ENCODE measurements at places on chromosomes 2 and 18.
A peak's percentile ranks its signal among the peaks of the same experiment; 100 is the strongest.

GRCh38 chr2:241199897-241200821, 11.7 kb downstream of the ANO7 start:
- no peak for DNase-seq

GRCh38 chr2:664063-664462, 13.1 kb downstream of the TMEM18 start:
- DNase-seq: no peak

DNA sequence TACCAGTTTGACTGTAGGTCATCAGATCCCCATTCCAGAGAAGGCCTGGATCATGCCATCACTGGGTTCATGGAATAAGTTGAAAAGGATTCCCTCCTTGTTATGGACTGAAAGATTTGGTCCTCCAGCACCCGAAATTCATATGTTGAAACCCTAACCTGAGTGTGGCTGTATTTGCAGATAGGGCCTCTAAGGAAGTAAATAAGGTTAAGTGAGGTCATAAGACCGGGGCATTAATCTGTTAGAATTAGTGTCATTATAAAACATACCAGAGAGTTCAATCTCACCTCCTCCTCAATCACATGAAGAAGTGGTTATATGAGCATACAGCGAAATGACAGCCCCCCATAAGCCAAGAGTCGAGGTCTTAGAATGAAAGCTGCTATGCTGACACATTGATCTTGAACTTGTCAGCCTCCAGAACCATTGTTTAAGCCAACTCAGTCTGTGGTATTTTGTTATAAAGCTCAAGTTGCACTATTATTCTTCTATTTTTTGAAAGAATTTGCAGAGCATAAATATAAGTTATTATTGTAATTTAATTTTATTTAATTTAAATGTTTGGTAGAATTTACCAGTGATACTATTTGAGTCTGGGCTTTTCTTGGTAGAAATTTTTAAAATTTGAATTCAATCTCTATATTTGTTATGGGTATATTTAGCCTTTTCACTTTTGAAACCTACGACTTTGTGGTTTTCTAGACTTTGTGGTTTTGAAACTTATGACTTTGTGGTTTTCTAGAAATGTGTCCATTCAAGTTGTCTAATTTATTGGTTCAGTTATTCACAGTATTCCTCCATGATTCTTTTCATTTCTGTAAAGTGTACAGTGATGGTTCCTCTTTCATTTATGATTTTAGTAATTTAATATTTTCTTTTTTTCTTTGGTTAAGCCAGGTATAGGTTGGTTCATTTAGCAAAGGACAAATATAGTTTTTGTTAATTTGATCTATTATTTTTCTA, 1206.7 kb upstream of the CDH2 start:
- no peak for DNase-seq

GRCh38 chr18:30618567-30618966, 424.0 kb downstream of the DSC3 start:
- no peak for DNase-seq

DNA sequence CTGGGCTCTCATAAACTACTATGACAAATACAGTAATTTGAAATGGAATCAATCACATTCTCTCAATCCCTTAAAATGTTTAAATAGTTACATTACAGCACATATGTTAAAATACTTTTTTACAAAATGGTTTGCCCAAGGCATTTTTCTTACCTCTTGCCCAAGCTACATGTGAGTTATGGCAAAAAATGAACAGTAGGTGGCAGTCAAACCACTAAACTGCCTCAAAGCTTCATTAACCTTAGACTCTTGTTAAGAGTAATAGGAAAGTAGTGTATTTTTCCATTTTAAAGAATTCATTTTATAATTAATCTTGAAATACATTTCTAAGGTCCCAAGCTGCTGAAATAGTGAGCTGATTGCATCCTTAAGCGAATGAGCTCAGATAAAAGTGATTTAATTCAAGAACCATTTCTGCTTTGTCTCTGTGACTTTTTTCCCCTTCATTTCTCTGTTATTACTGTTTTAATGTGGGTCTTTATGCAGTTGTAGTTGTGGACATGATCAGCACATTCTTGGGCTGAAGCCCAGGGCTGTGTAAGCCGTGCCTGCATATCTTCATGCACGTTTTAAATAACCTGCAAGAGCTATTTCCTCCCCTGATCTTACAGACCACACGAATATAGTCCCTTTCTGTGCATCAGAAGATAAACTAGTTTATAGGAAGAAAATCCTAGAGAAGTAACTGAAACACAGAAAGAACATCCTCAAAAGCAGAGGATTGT, 311.8 kb downstream of the LNPK start:
- peak; percentile 40 for DNase-seq

GRCh38 chr2:152038441-152038958, 60.3 kb downstream of the CACNB4 start:
- no peak for DNase-seq

GRCh38 chr2:30956995-30957394, 149.7 kb upstream of the CAPN13 start:
- DNase-seq: no peak

DNA sequence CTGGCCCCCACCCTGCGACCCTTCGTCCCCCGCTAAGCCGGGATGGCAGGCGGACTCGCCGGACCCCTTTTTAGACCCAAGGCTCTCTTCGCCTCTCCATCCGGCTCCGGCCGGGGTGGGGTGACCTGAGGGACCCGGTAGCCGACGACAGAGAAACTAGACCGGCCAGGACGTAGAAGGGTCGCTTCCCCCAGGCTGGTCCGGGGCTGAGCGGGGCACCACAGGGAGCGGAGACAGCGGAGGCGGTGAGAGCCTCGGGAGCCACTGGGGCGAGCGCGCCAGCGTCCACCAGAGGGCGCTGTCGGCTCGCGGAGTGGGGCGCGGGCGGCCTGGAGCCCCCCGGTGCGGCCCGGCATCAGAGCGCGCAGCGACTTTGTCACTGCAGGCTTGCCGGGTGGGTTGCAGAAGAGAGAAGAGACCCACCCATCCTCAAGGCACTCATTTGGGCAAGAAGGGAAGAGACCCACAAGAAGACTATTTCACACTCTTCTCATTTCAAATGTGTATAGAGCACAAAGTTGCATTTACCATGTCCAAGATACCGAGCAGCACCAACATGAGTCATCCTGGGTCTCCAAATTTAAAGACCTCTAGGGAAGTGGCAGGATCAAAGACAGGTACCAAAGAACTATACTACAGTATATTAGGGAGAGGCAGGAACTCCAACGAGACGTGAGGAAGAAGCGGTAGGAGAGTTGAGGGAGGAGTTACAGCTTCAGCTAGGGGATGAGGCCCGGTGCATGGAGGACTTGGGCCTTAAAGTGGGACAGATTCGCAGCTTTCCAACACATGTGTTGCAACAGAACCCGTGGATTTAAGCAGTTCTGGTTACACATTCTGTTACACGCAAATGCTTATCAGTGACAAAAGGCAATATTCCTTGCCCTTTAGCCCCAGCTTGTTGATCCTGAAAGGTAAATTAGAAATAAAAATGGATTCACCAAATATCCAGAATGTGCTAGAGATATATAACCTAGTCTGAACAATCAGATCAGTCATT, 7.6 kb upstream of the PRKCE start:
- no peak for DNase-seq
